ENCODE measurements at places on chromosomes 16 and 17.

DNA sequence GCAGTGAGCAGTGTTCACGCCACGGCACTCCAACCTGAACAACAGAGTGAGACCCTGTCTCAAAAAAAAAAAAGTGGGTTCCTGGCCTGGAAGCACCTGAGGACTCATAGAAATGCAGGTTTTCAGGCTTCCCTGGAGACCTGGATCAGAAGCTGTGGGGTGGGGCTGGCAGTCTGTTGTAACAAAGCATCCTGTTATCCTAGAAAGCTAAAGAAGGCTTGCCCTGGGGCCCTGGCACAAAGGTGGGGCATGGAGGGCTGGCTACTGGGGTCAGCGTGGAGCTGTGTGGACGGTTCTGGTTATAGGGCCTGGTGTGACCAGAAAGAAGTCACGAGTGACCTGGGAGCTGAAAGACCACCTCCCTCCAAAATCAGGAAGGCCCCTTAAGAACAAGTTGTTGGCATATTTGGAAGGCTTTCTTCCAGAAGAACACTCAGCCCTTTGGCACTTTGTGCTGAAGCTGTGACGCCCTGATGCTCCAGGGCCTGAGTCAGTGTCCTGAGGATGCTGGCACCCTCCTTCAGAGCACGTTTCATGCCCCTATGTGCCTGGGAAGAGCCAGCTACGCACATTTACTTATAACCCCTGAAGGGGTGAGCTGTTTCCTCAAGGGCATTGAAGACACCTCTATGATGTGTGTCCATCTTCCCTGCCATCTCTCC is 6.2 kb downstream of the CRISPLD2 start:
- DNase-seq: no peak

DNA sequence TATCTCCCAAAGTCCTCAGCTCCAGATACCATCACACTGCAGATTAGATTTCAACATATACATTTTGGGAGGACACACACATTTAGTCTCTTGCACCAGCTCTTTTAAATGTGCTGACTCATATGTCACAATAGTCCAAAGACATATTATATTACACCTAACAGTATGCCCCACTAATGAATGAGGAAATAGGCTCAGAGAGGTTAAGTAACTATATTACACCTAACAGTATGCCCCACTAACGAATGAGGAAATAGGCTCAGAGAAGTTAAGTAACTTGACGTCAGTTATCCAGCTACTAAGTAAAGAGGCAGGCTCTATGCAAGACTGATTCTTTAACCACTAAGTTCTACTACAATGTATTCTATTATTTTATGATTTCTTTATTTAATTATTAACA is 9.7 kb downstream of the IRX6 start:
- DNase-seq: no peak

DNA sequence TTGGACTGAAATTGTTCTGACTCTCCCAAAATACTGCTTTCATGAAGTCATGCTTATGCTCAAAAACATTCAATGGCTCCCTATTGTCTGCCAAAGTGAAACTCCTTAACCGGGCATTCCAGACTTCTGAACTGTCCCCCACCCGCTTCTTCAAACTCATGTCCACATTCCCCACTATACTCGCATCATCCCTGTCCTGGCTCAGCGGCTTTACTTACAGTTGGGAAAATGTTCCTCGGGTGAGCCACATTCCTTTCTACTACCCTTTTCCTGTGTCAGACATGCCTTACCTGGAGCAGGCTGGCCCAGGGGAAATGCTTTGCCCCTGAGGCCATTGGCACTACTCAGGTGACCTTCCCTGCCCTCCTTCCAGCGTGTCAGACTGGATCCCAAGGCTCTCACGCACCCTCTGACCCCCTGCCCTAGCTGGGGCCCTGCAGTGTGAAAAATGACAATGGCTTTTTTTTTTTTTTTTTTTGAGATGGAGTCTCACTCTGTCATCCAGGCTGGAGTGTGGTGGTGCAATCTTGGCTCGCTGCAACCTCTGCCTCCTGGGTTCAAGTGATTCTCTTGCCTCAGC is 5.3 kb downstream of the CYGB start:
- DNase-seq: no peak

DNA sequence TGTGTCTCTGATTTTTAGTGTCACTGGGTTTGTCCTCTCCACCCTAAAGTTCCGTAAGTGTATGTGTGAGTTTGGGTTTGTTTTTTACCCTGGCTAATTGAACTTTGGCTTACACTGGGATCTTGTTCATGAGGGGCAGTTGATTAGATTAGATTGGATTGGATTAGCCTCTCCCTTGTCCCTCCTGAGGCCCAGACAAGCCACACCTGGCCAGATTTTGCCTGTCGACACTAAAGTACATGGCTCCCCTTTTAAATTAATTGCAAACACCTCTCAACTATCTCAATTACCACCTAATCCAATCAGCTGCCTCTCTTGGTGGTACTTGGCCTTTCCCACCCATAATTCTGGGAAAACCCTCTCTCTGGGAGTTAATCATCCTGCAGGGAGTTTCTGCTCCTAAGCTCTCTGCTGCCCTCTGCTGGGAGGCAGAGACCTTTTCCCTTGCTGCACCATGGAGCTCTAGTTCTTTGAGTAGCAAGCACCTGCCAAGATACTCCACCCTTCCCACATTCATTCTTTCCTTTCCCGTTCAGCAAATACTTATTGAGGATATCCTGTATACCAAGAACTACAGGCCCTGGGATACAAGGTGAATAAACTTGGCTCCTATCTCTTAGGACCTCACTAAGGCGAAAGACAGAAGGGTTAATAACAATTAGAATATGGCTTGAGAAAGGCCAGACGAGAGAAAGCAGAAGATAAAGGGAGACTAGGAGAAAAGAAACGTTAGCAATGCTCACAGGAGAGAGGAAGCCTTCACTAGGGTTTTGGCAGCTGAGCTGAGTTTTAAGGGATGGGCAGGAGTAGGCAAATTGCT is 60.0 kb upstream of the MPHOSPH6 start:
- DNase-seq: peak; percentile 76

DNA sequence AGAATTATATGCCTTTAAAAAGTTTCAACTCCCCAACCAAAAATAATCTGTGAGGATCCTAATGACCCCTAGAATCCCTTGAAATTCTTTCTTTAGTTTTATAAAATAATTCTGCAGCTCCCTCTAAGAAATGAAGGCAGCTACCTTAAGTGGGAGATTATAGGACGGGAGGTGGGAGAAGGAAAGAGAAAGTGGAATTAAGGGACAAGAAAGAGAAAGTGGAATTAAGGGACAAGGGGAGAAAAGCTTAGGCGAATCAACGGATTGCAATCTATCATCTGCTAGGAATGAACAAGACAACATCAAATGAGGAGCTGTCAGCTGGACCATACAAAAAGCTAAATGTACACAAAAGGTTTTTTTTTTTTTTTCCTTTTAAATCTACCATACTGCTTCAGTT is 262.0 kb downstream of the ZFHX3 start:
- no peak for DNase-seq

GRCh38 chr17:48522031-48522653 is 8.7 kb downstream of the HOXB1 start:
- DNase-seq: peak; percentile 83
